Activated naive CD8-positive, alpha-beta T cell treated with anti-CD3 and anti-CD28 coated beads, Interleukin-2, amount 10 ng/mL, durations not matched to agents 7 days and 5 days (primary cell): ENCODE measurements at places on chromosomes 4 and X. TPM values are rescaled to one million over a fixed set of nuclear protein-coding genes. Genes with fewer than 3 reads are reported as not detected.
A peak's percentile ranks its signal among the peaks of the same experiment; 100 is the strongest.

YIPF6 gene
- total RNA-seq: 17.2 TPM

DNA sequence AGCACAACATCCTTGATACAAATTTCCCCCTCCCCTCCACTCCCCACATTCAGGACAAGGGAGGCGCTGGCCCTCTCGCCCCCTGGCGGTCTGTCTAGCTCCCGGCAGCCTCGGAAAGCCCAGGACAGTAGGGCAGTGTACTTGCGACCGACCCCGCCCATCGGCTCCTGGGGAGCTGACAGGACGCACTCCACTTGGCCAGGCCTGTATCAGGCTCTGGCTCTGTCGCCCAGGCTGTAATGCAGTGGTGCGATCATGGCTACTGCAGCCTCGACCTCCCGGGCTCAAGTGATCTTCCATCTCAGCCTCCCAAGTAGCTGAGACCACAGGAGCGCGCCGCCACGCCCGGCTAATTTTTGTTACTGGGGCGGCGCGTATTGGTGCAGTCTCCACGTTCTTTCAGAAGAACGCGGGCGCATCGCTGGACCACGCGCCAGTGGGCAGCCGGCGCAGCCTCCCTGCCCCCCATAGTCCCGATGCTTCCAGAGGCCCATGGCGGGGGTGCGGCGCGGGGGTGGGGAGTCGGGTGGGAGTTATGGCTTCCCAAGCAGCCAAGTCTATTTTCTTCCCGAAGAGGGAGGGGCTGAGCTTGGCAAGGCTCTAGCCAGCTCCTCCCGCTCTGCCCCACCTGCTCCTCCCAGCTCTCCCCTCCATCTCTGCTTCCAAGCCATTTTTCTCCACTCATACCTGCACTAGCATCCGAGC is 7.8 kb upstream of the AKAP14 start:
- peak; percentile 64 for DNase-seq
- H3K4me3 ChIP-seq: peak overlapping the region; percentile 52
- no peaks in the 10 kb centered on the region for H3K27me3 ChIP-seq
- H3K36me3 ChIP-seq: no peaks in the 10 kb centered on the region
- H3K27ac ChIP-seq: no peak overlapping the region

DNA sequence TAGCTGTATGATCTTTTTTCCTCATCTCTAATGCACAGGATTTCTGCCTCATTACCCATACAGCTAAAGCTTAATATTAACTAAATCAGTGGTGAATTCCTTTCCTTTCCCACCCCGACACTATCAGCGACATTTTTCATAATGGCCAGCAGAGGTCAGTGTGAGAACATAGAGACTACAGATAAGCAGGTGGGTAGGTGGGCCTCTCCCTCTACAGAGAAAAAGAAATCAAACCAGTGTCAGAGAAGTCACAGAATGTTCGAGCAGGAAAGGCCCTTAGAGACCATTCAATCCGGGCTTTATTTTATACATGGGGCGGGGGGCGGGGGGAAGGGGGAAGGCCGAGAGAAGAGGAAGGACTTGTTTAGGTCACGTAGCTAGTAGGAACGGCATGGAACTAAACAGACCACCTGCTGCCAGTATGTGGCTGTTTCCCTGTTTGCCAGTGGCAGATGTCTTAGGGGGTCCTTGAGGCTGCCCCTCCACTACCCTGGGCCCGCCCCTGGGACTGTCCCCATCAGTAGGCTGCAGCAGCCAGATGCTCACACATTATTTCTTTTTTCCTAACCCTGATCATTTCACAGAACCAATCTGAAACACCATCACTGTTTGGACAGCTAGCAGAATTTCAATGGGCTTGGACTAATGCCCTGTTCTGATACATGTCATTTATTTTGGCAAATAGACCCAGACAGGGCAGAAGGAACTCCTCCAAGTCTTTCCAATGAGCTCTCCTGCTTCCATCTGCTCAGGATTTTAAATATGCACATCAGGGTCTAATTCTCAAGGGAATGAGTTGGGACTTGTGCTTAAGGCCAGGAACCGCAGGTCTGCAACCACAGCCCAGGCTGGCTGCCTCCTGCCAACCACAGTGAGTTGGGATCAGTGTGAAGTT is 133.4 kb downstream of the ATG4A start:
- H3K4me1 ChIP-seq: peaks cover 2% of the 10 kb centered on the region
- no peak overlapping the region for H3K27ac ChIP-seq
- no peaks in the 10 kb centered on the region for H3K36me3 ChIP-seq
- no peak overlapping the region for H3K4me3 ChIP-seq
- H3K27me3 ChIP-seq: peaks cover 2% of the 10 kb centered on the region
- DNase-seq: no peak

DNA sequence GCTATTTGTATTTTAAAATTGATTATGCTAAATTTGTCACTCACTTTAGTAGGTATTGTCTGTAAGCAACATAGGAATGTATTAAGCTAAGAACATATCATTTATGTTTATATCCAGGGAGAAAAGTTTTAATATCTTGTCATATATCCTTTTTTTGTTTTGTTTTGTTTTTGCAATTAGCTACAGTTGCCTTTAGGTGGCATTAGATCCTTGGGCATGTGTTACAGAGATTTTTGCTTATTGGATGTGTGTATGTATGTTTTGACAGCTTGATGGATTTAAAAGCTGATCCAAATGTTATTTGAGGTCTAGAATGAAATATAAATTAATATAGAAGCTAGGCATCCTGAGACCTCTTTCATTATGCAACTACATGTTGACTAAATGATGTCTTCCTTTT is 36.1 kb upstream of the OTUD4 start:
- H3K4me3 ChIP-seq: no peak overlapping the region
- H3K27ac ChIP-seq: no peak overlapping the region
- no peaks in the 10 kb centered on the region for H3K36me3 ChIP-seq
- peaks cover 2% of the 10 kb centered on the region for H3K4me1 ChIP-seq
- H3K27me3 ChIP-seq: peaks cover 7% of the 10 kb centered on the region

CSN1S1 gene
- total RNA-seq: not detected

DNA sequence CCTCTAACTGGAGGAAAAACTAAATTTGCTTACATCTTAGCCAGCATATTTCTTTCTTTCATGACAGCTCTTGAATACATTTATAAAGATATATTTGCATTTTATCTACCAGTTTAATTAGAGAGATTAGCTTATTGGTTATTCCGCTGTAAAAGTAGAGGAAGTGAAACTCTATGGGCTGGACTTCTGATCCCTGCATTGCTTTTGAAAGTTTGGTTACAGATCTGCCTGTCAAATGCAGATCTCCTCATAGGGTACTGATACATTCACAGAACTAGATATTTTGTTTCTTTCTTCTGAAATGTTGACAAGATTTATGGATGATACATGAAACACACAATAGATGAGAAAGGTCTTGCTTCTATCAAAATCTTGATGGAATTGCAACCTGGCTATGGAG is 581.4 kb upstream of the AADAT start:
- H3K36me3 ChIP-seq: no peaks in the 10 kb centered on the region
- H3K4me3 ChIP-seq: no peak overlapping the region
- no peaks in the 10 kb centered on the region for H3K4me1 ChIP-seq
- no peak for DNase-seq
- no peak overlapping the region for H3K27ac ChIP-seq
- no peaks in the 10 kb centered on the region for H3K27me3 ChIP-seq

GRCh38 chr4:61380865-61381264 is 180.7 kb downstream of the ADGRL3 start:
- H3K4me3 ChIP-seq: no peak overlapping the region
- H3K27ac ChIP-seq: no peak overlapping the region
- DNase-seq: no peak
- no peaks in the 10 kb centered on the region for H3K36me3 ChIP-seq

- no peak overlapping the region for H3K4me3 ChIP-seq
- no peaks in the 10 kb centered on the region for H3K4me1 ChIP-seq
- no peaks in the 10 kb centered on the region for H3K27me3 ChIP-seq
- H3K36me3 ChIP-seq: no peaks in the 10 kb centered on the region
Measured at GRCh38 chr4:14671146-14671545, 331.1 kb upstream of the CPEB2 start.

DNA sequence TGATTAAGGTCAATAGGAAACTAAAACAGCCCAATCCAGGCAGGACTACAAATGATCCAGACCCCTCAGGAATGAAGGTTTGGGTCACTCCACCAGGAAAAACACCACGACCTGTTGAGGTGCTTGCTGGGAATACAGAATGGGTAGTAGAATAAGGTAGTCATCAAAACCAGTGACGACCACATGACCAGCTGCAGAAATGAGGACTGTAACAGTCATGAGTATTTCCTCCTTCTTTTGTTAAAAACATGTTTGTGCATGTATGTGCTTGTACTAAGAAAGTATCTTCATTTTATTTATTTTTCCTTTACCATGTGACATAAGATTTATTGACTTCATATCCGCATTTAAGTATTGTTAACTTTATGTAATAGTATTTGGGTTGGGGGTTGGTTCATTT is 603.5 kb upstream of the NR3C2 start:
- H3K36me3 ChIP-seq: no peaks in the 10 kb centered on the region
- H3K4me3 ChIP-seq: no peak overlapping the region
- no peak for DNase-seq
- no peaks in the 10 kb centered on the region for H3K4me1 ChIP-seq
- no peak overlapping the region for H3K27ac ChIP-seq
- H3K27me3 ChIP-seq: no peaks in the 10 kb centered on the region

- no peaks in the 10 kb centered on the region for H3K4me1 ChIP-seq
- H3K36me3 ChIP-seq: no peaks in the 10 kb centered on the region
- H3K27ac ChIP-seq: no peak overlapping the region
- DNase-seq: no peak
Measured at GRCh38 chrX:152896450-152896849, 1.4 kb upstream of the ZNF185 start.

GRCh38 chr4:15159477-15160019 is 157.3 kb downstream of the CPEB2 start:
- H3K36me3 ChIP-seq: no peaks in the 10 kb centered on the region
- DNase-seq: no peak
- no peak overlapping the region for H3K4me3 ChIP-seq
- H3K4me1 ChIP-seq: no peaks in the 10 kb centered on the region
- peaks cover 3% of the 10 kb centered on the region for H3K27me3 ChIP-seq
- no peak overlapping the region for H3K27ac ChIP-seq

TMEM31 gene
- not detected for total RNA-seq

DNA sequence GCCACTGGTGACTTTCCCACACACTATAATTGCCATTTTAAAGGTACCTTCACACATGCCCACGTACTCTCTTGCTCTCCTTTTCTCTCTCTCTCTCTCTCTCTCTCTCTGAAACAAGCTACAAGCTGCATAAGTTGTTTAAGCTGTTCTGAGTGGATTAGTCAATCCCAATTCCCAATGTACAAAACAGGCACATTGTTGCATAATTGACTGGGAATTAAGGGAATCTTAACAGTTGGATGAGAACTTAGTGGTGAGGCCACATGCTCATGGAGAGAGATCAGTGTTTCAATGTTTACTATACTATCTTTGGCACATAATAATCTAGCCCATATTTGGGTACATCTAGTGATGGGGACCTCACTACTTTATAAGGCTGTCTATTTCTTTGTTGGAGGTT is 123.3 kb downstream of the ARHGEF9 start:
- H3K36me3 ChIP-seq: peaks cover 22% of the 10 kb centered on the region
- H3K4me3 ChIP-seq: no peak overlapping the region
- H3K4me1 ChIP-seq: no peaks in the 10 kb centered on the region
- no peak overlapping the region for H3K27ac ChIP-seq

DNA sequence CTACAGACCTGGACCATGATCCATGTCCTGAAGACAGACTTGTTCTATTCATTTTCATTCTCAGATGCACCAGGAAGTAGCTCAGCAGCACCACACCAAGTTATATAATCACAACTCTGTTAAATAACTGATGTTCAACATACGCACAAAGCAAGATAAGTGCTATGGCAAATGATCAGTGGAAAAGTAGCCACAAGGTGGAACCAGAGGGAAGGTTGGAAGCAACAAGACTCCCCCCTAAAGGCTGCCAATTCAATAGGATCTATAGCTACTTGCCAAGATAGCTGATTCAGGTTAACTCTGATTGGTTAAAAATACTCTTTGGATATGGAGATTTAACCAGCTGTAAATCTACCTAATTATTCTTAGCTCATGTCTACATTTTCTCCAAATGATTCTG is 23.7 kb upstream of the FAM47B start:
- H3K4me3 ChIP-seq: no peak overlapping the region
- H3K27ac ChIP-seq: no peak overlapping the region
- no peaks in the 10 kb centered on the region for H3K4me1 ChIP-seq
- DNase-seq: no peak
- H3K36me3 ChIP-seq: no peaks in the 10 kb centered on the region

- H3K4me1 ChIP-seq: no peaks in the 10 kb centered on the region
- DNase-seq: no peak
Measured at GRCh38 chr4:136713140-136713539, 819.2 kb downstream of the PCDH18 start.

GRCh38 chr4:185693548-185694215 is 118.3 kb downstream of the SORBS2 start:
- H3K27me3 ChIP-seq: peaks cover 2% of the 10 kb centered on the region
- H3K36me3 ChIP-seq: no peaks in the 10 kb centered on the region
- no peak overlapping the region for H3K27ac ChIP-seq

GAGE12F gene
- total RNA-seq: not detected

GRCh38 chrX:7198499-7198898 is 50.5 kb upstream of the PUDP start:
- H3K4me3 ChIP-seq: no peak overlapping the region
- no peaks in the 10 kb centered on the region for H3K4me1 ChIP-seq
- no peaks in the 10 kb centered on the region for H3K27me3 ChIP-seq
- H3K27ac ChIP-seq: no peak overlapping the region

GRCh38 chr4:141702472-141703182 is 66.2 kb downstream of the IL15 start:
- no peak overlapping the region for H3K4me3 ChIP-seq
- no peaks in the 10 kb centered on the region for H3K27me3 ChIP-seq
- H3K4me1 ChIP-seq: no peaks in the 10 kb centered on the region

- H3K4me1 ChIP-seq: no peaks in the 10 kb centered on the region
- H3K27me3 ChIP-seq: no peaks in the 10 kb centered on the region
- H3K27ac ChIP-seq: no peak overlapping the region
- no peak overlapping the region for H3K4me3 ChIP-seq
- DNase-seq: no peak
Measured at GRCh38 chr4:148757171-148757570, 315.0 kb upstream of the NR3C2 start.

DNA sequence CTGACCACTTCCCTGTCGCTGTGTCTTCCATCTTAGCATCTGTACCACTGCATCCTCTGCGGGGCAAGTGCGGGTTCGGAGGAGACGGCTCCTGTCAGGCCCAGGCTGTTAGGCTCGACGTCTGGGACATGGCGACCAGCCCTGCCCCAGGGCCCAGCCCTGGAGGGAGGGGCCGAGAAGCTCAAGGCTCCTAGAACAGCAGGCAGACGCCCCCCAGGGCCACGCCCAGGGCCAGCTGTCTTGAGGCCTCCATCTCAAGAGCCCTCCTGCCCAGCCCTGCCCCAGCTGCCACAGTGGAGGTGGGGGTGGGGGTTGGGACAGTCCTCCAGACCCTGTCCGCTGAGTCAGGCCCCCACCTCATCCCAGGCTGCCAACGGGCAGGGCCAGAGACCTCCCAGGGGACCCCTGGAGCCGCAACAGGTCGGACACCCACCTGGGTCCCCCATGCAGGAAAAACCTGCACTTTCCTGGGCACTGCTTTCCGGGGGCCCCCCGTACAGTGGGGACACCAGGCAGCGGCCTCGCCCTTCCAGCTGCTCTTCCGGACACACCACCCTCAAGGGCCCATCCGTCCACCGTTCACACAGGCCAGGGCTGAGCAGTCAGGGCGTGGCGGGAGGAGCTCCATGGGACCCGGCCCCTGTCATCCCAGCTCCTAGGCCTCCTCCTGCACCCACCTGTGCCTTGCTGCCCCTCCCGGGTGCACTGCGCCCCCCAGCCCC is 83.1 kb downstream of the FAM53A start:
- no peaks in the 10 kb centered on the region for H3K27me3 ChIP-seq
- H3K4me3 ChIP-seq: no peak overlapping the region
- DNase-seq: no peak
- H3K4me1 ChIP-seq: peaks cover 14% of the 10 kb centered on the region
- H3K36me3 ChIP-seq: no peaks in the 10 kb centered on the region
- H3K27ac ChIP-seq: no peak overlapping the region

GRCh38 chr4:99821918-99822503 is 5.4 kb downstream of the DAPP1 start:
- H3K27me3 ChIP-seq: no peaks in the 10 kb centered on the region
- H3K4me3 ChIP-seq: peak overlapping the region; percentile 41
- no peak for DNase-seq
- H3K4me1 ChIP-seq: peaks cover 55% of the 10 kb centered on the region
